ENCODE measurements at places on chromosomes 4 and X.
A peak's percentile ranks its signal among the peaks of the same experiment; 100 is the strongest.

GRCh38 chr4:16116493-16116990, 32.7 kb upstream of the PROM1 start:
- no peak for DNase-seq

GRCh38 chr4:80911458-80911857, 119.0 kb upstream of the BMP3 start:
- no peak for DNase-seq

DNA sequence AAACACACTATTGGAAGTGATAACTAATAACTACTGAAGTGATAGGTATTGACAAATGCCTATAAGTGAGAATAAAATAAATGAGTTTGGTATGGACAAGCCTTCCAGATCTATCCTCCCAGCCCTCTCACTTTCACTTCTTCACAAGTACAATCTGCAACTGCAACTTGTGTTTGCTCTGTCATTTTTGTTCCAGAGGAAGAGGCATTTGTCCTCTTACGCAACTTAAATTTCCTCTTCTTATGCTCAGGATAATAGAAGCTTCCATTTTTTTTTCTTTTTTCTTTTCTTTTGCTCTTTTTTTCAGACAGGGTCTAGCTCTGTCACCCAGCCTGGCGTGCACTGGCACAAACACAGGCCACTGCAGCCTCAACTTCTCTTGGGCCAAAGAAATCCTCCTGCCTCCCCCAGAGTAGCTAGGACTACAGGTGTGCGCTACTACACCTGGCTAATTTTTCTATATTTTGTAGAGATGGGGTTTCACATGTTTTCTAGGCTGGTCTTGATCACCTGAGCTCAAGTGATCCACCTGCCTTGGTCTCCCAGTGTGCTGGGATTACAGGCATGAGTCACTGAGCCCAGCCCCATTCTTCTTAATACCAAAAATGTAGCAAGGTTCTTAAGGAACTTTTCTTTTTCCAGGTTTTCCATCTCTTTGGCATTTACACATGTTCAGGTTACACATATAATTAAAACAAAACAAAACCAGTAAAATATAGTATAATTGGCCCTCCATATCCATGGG, 73.1 kb downstream of the PDGFC start:
- DNase-seq, result peak; percentile 8

DNA sequence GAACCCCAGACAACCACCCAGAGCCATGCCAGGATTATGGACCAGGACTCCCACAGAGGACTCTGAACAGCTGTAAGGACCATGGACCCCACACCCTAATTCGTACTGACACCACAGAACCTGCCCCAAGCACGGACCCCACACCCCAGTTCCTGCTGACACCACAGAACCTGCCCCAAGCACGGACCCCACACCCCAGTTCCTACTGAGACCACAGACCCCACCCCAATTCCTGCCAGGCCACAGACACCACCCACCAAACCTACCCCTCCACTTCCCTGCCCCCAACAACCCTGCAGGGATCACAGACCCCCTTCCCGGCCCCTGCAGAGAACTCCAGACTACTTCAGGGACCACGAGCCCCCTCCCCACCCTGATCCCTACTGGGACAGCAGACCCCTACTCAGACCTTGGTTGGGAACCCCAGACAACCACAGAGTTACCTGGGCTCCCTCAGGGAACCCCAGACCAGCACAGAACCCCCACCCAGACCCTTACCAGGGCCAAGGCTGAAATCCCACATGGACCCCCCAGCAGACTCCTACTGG, 1.4 kb upstream of the DHRSX start:
- no peak for DNase-seq

DNA sequence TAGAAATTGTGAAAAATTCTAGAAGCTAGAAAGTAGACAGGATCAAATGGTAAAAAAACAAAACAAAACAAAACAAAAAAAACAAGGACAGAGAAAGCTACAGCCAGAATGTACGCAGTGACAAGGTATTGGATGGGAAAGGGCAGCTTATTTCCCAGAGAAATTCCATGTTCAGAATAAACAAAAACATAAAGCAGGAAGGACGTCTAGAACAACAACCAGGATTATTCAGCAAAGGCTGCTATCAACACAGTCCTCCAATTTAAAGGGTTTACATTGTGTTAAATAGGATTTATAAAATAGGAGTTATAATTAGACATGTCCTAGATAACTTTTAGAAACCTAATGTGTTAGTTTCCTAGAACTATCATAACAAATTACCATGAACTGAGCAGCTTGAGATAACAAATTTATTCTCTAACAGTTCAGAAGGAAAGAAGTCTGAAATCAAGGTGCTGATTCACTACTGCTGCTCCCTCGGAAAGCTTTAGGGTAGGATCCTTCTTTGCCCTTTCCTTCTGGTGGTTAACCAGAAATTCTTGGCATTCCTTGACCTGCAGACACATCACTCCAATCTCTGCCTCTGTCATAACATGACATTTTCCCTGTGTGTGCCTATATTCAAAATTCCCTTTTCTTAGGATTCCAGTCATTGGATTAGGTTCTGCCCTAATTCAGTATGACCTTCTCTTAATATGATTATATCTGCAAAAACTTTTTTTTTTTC, 175.6 kb downstream of the SNCA start:
- no peak for DNase-seq

- DNase-seq, result no peak
Measured at GRCh38 chr4:6695660-6696610, 2.3 kb downstream of the S100P start.

DNA sequence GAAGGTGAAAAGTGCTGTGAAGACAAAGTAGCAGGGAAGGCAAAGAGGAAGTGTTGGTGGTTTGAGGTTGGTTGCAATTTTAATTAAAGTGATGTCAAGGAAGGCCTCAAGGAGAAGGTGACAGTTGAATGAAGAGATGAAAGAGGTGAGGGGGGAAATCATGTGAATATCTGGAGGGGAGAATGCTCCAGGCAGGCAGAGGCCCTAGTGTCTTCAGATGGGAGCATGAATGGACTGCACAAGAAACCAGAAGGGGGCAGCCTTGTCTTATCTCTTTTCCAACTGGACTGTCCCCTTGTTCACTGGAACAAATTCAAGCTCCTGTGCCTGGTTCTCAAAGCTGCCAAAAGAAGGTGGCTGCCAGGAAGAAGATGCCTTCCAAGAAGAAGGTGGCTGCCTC, 68.4 kb downstream of the MAOB start:
- DNase-seq, result no peak

GRCh38 chr4:1050486-1051213, 39.2 kb downstream of the FGFRL1 start:
- peak; percentile 69 for DNase-seq

DNA sequence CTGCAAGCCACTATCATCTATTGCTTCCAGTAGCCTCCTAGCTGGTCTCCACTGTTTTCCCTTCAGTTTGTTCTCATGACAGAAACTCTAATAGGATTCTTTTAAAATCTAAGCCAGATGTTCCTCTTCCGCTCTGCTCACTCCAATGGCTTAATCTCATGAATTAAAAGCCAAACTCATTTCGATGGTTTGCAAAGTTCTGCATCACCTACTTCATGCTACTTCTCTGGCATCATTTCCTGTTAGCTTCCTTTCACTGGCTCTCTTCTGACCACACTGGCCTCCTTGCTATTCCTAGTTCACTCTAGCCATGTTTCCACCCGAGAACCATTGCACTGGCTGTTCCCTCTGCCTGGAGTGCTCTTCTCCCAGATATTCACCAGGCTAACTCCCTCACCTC, 102.0 kb upstream of the LSM6 start:
- DNase-seq, result no peak

DNA sequence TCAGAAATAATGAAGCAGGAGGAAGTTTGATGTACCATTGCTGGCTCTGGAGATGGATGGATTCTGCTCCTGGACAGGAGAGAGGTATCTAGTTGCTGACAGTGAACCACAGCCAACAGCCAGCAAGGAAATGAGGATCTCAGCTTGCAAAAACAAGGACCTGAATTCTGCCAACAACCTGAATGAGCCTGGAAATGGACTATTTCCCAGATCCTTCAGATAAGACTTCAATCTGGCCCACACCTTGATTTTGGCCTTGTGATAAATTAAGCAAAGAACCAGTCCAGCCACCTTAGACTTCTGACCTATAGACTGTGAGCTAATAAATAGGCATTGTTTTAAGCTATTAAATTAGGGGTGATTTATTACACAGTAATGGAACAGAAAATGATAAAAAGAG, 220.3 kb downstream of the ADAMTS3 start:
- no peak for DNase-seq

DNA sequence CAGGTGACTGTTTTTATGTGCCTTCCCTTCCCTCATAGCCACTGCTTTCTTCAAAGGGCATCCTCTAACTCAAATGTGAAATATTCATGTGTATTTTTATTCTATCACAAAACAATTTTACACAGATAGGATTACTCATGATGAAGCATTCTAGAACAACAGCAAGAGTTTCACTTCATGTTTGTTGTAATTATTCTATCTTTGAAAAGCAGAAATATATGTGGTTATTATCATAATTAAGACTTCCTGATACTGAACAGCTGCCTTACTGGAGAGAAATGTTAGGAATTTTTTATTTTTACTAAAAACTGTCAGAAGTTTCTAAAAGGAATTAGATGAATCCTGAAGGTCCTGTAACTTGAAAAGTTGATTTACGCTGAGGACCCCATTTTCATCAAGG, 229.1 kb downstream of the PALLD start:
- no peak for DNase-seq

GRCh38 chr4:125097729-125098128, 217.0 kb upstream of the FAT4 start:
- DNase-seq, result no peak

- no peak for DNase-seq
Measured at GRCh38 chr4:8321771-8322170, 52.2 kb downstream of the HTRA3 start.

GRCh38 chr4:3062471-3062870, 11.9 kb downstream of the HTT-AS start:
- DNase-seq, result no peak

DNA sequence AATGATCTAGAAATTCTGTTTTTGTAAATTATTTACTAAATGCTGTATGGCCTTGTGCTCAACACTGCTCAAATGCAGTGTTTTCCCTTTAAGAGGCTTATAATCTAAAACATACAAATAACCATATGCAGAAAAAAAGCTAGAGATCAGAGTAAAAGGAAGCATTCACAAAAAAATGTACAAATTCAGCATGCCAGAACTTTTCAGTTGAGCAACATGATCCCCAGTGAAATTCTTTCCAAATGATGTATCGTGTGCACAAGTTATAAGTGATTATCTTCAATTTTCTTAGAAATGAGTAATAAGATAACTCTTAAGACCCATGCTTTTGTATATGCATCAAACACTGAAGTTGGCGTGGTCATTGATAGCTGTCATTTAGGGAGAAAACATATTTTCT, 5.0 kb downstream of the GPC3 start:
- no peak for DNase-seq

DNA sequence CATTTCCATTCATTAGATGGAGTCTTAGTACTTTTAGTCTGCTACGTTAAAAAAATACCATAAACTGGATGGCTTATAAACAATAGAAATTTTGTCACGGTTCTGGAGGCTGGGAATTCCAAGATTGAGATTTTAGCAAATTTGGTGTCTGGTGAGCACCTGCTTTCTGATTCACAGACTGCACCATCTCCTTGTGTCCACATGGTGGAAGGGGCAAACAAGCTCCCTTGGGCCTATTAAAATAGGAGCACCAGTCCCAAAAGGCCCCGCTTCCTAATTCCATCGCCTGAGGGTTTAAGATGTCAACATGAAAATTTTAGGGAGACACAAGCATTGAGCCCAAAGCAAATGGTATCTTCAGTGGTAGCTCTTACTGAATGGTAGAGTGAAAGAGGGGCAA, 120.5 kb upstream of the MAP9 start:
- DNase-seq, result no peak

- DNase-seq, result no peak
Measured at GRCh38 chr4:79798047-79798446, 275.0 kb downstream of the ANTXR2 start.
